ENCODE measurements at places on chromosomes 12 and 14. TPM values are rescaled to one million over a fixed set of nuclear protein-coding genes. Genes with fewer than 3 reads are reported as not detected.

DNA sequence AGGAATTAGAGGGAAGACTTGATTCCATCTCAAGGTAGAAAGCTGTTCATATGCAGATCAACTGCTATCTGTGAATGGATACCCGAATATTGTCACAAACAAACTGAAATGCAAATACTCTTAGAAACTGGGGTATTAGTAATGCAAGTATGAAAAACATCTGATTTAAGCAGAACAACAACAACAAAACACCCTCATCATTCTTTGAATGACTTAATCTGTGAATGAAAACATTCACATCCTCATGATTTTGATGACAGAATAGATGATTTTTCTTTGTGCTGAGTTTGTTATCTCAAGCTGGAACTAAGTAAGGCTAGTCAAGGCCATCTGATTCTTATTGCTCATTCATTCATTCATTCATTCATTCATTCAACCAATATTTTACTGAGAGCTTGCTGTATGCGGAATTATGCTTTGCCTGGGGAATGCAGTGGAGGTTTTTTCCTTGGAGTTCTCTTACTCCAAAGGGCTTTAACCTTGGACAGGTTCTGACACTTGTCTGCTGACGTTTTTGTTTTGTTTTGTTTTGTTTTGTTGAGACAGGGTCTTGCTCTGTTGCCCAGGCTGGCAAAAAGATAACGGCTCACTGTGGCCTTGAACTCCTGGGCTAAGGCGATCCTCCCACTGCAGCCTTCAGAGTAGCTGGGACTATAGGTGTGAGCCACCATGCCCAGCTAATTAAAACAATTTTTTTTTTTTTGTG lies 23.3 kb downstream of the OR10G3 start:
- DNase-seq, result no peak

- DNase-seq, result no peak
Measured at GRCh38 chr14:57085801-57086200, 182.9 kb downstream of the EXOC5 start.

- DNase-seq, result peak; percentile 30
Measured at GRCh38 chr14:58783792-58784511, 146.2 kb downstream of the DACT1 start.

GRCh38 chr12:7709969-7710675 lies 1.1 kb upstream of the DPPA3 start:
- DNase-seq, result no peak

- no peak for DNase-seq
Measured at GRCh38 chr14:98069712-98070171, 1202.3 kb downstream of the BCL11B start.

DNA sequence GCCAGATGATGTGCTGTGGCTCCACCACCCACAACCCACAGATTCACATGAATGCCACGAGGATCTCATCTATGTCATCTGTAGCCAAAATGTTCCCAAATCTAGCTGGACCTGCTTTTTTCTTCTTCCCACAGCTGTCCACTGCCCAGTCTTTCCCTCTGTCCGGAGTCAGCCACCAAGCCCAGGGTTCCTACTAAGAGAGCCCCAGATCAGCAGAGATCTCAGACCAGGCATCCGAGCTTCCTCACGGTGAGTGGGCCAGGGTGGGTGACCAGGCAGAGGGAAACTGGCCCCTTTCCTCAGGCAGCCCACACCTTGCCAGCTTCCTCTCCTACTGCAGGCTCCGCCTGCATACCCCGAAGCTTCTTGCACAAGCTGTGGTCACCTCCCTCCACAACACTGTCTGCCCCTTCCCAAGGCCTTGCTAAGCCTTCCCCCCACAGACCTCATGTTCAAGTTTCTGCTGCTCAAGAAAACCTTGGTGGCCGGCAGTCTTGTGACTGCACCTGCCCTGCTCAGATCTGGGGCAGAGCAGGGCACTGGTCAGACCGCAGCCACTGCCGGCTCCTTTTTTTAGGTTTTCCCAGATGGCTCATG lies 81.4 kb downstream of the ACTN1 start:
- no peak for DNase-seq

- DNase-seq, result no peak
Measured at GRCh38 chr12:113082486-113083148, 26.1 kb downstream of the DTX1 start.

GRCh38 chr12:75905922-75906321 lies 125.7 kb downstream of the PHLDA1 start:
- DNase-seq, result no peak

GRCh38 chr12:113346353-113346752 lies 11.4 kb upstream of the SLC8B1 start:
- DNase-seq, result no peak

- peak; percentile 33 for DNase-seq
Measured at GRCh38 chr14:89027097-89027740, 202.8 kb downstream of the TTC8 start.

DNA sequence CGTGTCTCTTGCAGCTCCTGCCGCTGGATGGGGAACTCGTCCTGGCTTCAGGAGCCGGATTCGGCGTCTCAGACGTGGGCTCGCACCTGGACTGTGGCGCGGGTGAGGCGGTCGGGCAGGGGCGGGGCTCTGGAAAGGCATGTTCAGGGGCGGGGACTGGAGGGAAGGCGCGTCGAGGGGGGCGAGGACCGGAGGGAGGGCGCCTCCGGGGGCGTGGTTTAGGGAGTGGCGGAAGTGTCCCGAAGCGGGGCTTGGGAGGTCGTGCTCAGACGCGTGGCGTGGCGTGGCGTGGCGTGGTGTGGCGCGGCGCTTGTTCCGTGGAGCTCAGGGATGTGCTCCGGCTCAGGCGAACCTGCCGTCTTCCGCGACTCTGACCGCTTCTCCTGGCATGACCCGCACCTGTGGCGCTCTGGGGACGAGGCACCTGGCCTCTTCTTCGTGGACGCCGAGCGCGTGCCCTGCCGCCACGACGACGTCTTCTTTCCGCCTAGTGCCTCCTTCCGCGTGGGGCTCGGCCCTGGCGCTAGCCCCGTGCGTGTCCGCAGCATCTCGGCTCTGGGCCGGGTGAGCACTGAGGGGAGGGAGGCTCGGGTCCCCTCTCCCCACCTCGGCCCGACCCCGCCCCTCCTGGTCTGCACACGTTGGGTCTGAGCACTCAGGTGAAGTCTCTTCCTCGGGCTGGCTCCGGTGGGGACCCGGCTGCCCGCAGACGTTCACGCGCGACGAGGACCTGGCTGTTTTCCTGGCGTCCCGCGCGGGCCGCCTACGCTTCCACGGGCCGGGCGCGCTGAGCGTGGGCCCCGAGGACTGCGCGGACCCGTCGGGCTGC lies 6.2 kb downstream of the AMN start:
- DNase-seq, result peak; percentile 5

GRCh38 chr12:57272337-57273151 lies 21.6 kb upstream of the STAC3 start:
- DNase-seq, result peak; percentile 45

GRCh38 chr12:62716866-62717525 lies 218.0 kb downstream of the PPM1H start:
- no peak for DNase-seq

GRCh38 chr12:9597365-9597764 lies 10.4 kb downstream of the KLRB1 start:
- DNase-seq, result no peak

Gene DEGS2
- not detected for total RNA-seq

Gene GALNT16
- total RNA-seq, result 0.28 TPM

Gene SMCO2
- not detected for total RNA-seq

Gene SERPINA10
- not detected for total RNA-seq

Gene ZNF385A
- total RNA-seq, result 0.28 TPM

Gene TSPAN19
- total RNA-seq, result not detected

Gene BEGAIN
- 0.18 TPM for total RNA-seq
